Midbrain (tissue), 1 donor: ENCODE measurements at places on chromosomes 5 and 9.

DNA sequence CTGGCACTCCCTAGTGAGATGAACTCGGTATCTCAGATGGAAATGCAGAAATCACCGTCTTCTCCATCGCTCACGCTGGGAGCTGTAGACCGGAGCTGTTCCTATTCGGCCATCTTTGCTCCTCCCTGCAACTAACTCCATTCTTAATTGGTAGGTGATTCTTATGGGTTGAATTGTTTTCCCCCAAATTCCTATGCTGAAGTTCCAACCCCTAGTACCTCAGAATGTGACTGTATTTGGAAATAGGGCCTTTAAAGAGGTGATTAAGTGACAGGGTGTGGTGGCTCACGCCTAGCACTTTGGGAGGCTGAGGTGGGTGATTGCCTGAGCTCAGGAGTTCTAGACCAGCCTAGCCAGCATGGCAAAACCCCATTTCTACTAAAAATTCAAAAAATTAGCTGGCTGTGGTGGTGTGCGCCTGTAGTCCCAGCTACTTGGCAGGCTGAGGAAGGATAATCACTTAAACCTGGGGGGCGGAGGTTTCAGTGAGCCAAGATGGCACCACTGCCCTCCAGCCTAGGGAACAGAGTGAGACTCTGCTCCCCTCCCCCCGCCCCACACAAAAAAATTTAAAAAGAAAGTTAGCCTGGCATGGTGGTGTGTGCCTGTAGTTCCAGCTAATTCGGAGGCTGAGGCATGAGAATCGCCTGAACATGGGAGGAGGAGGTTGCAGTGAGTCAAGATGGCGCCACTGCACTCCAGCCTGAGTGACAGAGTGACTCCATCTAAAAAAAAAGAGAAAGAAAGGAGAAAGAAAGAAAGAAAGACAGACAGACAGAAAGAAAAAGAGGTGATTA, 25.2 kb upstream of the FOCAD start:
- no peak for DNase-seq

- DNase-seq: no peak
Measured at GRCh38 chr9:14434158-14434504, 120.2 kb upstream of the NFIB start.

DNA sequence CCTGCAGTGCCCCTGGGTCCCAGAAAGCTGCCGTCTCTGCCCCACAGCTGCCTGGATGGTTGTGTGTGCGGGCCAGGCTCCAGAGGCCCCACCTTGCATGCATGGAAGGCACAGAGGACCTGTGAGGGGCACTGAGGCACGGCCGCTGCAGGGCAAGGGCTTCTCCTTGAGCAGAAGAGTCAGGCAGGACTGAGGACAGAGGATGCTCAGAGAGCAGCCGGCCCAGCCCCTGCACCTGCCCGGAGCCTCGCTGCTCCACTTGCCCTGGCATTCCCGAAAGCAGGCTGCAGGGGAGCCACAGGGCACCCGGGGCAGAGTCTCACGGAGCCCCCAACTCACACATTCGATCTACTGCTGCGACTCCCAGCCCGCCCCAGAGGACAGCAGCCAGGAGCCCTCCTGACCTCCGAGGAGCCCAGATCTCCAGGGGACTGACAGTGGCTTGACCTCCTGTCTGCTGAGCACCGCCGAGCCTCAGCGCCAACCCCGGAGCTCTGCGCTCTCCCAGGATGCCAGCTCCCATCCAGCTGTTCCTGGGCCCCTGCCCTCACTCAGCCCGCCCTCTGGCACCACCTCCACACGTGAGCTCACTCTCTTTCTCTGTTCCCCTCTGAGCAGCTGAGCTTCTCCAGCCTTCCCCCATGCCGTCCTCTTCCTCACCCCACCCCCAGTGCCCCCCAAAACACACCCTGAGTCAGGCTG, 95.0 kb downstream of the KCNT1 start:
- no peak for DNase-seq

- DNase-seq: peak; percentile 78
Measured at GRCh38 chr5:131109540-131110255, 55.4 kb downstream of the HINT1 start.

- no peak for DNase-seq
Measured at GRCh38 chr5:67235399-67236110, 39.0 kb upstream of the CD180 start.

- peak; percentile 6 for DNase-seq
Measured at GRCh38 chr5:56154732-56155484, 78.2 kb downstream of the ANKRD55 start.

GRCh38 chr9:133516256-133516960, 8.4 kb downstream of the MYMK start:
- DNase-seq: no peak

DNA sequence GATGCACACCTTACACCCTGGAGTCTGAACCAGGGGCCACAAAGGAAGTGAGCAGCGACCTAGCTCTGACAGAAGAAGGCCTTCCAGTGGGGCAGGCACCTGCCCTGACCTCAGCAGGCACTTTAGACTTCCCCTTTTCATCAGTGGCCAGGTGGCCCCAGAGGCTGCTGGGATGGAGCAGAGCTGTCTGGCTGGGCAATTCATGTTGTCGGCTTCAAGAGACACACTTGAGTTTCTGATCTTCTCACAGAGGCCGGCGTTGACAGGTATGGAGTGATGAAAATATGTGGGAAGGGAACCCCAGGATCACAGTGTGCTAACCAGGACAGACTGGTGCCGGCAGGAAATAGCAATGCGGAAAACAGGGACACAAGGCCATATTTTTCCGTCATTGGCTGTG, 375.5 kb downstream of the CTNND2 start:
- no peak for DNase-seq

GRCh38 chr5:159971514-159971913, 37.4 kb upstream of the TTC1 start:
- DNase-seq: no peak

- no peak for DNase-seq
Measured at GRCh38 chr5:150642567-150642927, 2.1 kb downstream of the SYNPO start.

- no peak for DNase-seq
Measured at GRCh38 chr9:123851851-123852250, 78.1 kb downstream of the DENND1A start.

DNA sequence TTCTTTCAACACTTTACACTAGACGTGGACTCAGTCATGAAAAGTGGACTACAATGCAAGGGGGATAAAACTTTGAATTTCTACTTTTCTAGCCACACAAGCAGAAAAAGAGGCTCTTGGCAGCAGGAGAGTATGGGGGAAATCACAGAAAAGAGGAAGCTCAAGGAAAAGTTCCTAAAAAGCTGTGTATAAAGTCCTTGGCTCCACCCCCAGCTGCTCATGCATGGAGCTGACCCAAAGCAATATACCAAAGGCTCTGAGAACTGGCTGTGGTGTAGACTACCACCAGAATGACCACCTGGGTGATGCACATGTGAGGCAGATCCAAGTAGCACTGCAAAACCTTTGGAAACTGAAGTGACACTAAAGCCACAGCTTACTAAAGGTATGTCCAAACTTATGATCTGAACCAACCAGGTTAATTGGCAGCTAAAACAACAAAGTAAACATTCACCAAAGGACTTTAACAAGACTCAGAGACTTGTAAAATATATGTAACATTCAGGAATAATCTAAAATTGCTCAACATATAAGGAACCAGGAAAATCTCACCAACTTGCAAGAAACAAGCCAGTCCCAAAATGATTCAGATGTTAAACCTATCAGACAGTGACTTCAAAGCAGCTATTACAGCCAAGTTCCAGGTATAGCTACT, 55.5 kb upstream of the RASGRF2 start:
- DNase-seq: no peak

GRCh38 chr5:4053136-4053535, 457.5 kb downstream of the IRX1 start:
- no peak for DNase-seq

DNA sequence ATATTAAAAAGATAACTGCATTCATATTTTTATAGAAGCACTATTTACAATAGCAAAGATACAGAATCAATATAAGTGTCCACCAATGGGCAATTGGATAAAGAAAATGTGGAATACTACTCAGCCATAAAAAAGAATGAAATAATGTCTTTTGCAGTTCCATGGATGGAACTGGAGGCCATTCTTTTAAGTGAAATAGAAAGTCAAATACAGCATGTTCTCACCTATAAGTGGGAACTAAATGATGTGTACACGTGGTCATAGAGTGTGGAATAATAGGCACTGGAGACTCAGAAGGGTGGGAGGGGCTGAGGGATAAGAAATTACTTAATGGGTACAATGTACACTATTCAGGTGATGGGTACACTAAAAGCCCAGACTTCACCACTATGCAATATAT, 53.2 kb downstream of the DENND1A start:
- no peak for DNase-seq

GRCh38 chr9:132857616-132858342, 20.3 kb downstream of the AK8 start:
- no peak for DNase-seq

DNA sequence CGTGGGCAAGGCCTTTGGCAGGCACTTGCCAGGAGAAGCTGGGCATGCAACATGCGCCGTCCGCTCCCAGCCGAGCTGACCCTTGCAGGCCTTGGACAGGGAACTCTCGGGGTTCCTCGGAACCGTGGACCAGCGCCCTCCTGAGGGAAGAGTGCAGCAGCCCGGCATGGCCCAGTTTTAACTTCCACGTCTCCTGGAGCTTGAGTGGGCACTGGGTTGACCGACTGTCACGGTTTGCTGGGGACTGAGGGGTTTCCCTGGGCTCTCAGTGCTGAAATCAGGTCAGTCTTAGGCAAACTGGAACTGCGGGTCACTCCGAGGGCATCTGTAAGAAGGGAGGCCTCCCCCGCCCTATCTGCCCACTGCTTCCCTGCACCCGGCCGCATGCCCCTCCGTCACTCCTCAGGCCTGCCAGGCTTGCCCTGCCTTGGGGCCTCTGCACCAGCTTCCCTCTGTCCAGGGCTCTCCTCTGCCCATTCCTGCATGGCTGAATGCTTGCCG, 87.0 kb upstream of the PHYKPL start:
- DNase-seq: no peak

- no peak for DNase-seq
Measured at GRCh38 chr9:21597284-21597683, 115.2 kb upstream of the IFNE start.

GRCh38 chr9:96435345-96435744, 14.6 kb upstream of the HABP4 start:
- DNase-seq: no peak

- no peak for DNase-seq
Measured at GRCh38 chr9:135950135-135950682, 11.0 kb downstream of the UBAC1 start.

GRCh38 chr5:139636975-139637408, 11.2 kb upstream of the CXXC5 start:
- DNase-seq: no peak

DNA sequence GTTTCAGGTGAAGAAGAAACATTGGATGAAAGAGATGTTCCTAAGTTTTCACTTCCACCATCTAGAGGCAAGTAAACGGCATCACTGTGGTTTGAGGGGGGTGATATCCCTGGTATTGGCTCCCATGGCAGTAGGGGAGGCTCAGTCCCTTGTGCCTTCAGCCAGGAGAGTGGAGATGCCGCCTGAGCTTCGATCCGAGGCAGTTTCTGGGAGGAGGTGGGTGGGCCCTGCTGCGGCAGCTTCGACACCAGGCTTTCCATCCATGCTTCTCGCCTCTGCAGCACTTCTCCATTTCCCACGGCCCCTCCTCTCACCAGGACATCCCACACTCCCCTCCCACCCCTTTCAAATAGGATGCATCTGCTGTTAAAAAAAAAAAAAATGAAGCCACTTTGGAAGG, 258.3 kb downstream of the GADD45G start:
- DNase-seq: no peak

DNA sequence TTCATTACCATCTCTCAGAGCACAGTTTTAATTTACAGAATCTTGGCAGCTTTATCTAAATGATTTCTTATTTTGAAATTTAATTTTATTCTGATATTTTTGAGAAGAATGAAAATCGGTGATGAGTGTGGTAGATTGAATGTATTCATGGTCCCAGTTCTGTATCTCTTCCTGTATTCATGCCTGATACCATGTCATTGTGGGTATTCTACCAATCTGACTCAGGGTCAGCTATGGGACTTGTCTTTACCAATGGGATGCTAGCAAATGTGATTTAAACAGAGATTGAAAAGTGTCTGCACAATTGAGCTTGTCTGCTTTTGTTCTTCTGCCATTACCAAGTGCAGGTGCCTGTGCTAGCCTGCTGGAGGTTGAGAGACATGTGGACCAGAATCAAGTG, 17.8 kb upstream of the ZNF618 start:
- no peak for DNase-seq

DNA sequence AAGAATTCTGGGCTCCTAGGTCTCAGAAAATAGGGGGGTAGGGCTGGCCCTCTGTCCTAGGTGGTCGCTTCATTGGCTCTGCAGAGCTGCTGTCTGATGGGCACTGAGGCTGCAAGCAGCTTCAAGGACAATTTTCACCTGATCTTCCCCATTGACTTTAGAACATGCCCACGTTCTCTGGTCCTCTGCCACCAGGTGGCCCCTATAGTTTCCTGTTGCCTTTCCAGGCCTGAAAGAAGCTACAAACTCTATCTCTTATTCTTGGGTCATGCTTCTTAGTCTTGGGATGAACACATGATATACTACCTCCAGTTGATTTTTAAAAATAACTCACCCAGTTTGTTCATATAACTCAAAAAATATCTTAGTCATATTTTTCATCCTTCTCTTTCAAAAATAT, 26.3 kb downstream of the SPZ1 start:
- peak; percentile 18 for DNase-seq

GRCh38 chr9:104970271-104970987, 42.5 kb upstream of the ABCA1 start:
- no peak for DNase-seq

DNA sequence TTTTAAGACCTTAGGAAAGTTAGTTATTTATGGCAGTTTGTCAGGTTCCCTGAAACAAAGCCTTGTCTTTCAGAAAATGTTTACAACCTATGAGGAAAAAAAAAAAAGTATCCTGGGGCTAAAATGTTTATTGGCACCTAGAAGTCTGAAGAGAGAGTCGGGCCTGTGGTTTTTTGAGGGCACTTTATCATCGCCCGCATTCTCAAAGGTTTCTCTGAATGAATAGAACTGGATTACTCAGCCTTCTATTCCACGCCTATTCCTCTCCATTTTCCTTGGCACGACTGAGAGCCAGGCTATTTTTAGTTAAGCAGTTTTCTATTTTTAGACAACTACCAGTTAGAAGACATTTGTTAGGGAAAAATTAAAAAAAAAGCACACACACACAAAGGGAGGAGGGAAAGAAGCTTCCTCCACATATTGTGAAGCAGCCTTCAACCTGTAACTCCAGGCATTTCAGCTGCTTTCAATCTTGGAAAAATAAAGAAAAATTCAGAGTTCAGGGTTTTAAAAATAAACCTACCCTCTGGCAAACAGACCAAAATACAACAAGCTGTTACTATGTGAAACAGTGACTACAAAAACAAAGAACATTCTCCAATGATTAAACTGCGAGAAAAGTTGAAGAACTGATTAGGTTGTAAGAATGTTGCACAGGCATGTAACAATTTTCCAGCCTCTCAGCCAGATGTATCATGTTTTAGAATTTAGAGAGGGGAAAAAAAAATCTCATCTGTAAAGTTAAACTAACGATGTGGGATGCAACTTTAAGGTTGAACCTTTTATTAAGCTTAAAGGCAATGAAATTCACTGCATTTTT, 97.0 kb downstream of the MEF2C start:
- peak; percentile 38 for DNase-seq

GRCh38 chr5:80569961-80570786, at the start of gene ANKRD34B:
Gene ANKRD34B (minus strand): TSS chr5:80570280. CDS start chr5:80560019, 10,261 bp downstream.
- no peak for DNase-seq

GRCh38 chr5:115962565-115963402, 509 bp downstream of the LVRN start:
- no peak for DNase-seq

GRCh38 chr5:136205941-136206340, 13.0 kb upstream of the SMIM32 start:
- DNase-seq: no peak
